Keratinocyte (primary cell): ENCODE measurements at places on chromosomes 11 and 22.

GRCh38 chr11:122277493-122277892 lies 161.5 kb upstream of the BLID start:
- no peak for DNase-seq

DNA sequence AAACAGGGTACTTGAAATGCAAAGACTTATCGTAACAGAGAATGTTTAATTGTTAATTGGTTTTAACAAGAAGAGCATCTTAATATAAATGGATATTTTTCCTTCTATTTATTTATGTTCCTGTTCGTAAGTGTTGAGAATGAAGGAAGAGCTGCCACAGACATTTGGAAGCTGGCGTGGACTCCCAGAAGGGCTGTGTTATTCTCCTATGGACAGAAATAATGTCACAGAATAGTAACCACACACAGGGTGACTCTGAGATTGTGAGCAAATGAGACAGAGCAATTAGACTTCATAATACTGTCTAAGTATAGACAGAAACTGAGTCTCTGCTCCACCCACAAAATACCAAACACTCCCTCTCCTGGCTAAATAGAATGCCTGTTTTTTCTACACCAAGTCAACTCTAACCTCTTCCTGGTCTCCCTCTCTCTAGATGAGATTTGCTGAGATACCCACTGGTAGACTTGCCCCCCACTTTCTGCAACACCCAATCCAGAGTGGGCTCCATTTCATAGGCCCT lies 6.1 kb downstream of the APOL3 start:
- no peak for DNase-seq

GRCh38 chr11:108754901-108755625 lies 90.2 kb downstream of the DDX10 start:
- no peak for DNase-seq

DNA sequence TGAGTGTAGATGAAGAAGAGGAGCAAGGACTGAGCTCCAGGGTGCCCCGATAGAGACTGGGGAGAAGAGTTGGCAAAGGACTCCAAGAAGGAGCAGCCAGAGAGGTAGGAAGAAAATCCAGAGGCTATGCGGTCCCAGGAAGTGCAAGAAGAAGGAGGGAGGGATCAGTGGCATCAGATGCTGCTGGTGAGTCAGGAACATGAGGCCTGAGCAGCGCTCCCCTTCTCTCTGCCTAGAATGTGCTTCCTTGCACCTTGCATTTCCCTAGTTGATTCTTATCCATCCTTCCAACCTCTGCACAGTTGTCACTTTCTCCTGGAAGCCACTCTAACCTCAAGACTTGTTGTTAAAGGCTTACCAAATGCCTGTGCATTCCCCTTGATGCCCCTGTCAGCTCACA lies 21.3 kb downstream of the KCNC1 start:
- DNase-seq = no peak

DNA sequence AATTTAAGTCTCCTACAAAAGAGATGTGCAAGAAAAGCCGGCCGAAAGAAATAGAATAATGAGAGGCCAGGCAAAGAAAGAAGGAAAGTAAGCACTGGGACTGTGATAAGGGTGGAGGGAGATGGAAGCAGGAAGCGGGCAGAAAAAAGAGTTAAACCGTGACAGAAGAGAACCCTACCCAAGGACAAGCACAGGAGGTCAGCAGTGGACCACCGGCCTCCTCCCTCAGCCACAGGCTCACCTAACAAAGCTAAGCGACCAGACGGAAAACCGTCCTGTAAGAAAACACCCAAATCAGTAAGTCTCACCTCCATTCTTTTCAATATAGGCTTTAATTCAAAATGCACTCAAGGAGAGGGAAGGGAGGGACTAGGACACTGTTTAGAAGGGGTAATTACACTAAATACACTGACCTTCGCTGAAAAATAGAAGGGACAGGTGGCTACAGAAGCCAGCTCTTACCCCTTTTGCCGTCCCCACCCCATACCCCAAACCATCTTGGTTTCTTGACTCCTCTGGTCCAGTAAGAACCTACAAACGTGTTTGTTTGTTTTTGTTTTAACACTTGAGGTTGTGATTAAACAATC lies 1.9 kb downstream of the FAM181B start:
- DNase-seq = no peak

- no peak for DNase-seq
Measured at GRCh38 chr11:1112351-1113191, 37.9 kb downstream of the MUC2 start.

GRCh38 chr11:72204886-72205285 lies 11.7 kb upstream of the FOLR2 start:
- no peak for DNase-seq

DNA sequence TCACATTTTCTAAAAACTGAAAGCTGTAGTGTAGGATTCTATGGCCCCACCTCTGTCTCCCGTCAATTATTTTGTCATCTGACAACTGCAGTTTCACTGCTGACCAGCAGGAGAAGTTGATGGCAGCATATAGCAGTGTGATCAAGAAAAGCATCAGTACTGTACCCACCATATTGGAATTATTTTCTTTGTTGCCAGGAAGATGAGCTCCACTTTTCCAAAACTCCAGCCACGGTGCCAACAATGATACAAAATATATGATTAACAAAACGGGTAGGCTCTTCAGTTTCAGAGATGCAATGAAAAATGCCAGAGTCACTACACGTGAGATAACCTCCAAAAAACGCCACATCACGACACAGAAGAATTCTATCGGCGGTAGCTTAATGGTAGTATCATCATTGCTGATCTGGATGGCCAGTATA lies 41.3 kb downstream of the XKR3 start:
- no peak for DNase-seq

- no peak for DNase-seq
Measured at GRCh38 chr11:57377107-57377506, 3.8 kb downstream of the PRG3 start.

DNA sequence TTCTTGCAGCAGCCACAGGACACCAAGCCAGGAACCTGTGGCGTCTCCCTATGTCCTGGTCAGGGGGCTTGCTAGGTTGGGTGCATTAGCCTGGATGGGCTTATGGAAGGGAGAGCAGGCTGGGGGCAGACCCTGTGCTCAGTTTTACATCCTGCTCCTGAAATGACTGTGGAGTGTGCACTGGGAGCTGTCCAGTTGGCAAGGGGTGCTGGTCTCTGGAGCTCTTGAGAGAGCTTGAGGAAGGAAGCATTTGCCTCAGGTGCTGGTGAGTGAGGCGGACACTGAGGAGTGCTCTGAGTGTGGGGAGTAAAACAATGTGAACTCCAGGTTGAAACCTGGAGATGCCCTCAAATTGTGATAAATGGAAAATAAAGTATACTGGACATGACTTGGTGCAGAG lies 3.4 kb downstream of the SCGB1D4 start:
- no peak for DNase-seq

- no peak for DNase-seq
Measured at GRCh38 chr11:414318-414857, 411 bp downstream of the SIGIRR start.

GRCh38 chr11:24093375-24093774 lies 403.5 kb upstream of the LUZP2 start:
- no peak for DNase-seq

- DNase-seq = no peak
Measured at GRCh38 chr22:50530877-50531545, 1.2 kb upstream of the TYMP start.

DNA sequence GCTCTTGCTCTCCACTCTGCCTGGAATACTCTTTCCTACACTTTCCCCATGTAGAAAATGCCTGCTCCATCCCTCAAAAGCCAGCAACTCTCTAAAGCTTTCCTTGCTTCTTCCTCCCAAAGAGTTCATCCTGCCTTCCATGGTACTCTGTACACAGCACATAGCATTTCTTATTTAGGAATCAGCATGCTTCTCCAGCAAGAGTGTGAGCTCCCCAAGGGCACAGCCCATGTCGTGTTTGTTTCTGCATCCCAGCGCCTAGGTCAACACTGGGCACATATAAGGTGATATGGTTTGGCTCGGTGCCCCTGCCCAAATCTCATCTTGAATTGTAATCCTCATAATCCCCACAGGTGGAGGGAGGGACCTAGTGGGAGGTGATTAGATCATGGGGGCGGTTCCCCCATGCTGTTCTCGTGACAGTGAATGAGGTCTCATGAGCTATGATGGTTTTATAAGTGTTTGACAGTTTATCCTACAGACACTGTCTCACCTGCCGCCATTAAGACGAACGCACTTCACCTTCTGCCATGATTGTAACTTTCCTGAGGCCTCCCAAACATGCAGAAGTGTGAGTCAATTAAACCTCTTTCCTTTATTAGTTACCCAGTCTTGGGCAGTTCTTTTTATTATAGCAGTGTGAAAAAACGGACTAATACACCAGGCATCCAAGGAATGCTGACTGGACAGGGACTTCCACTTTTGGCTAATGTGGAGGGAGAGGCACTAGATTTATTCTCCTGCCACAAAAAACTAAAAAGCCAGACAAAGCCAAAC lies 8.2 kb downstream of the VPS37C start:
- DNase-seq = peak; percentile 45

GRCh38 chr11:132772703-132773545 lies 759.4 kb downstream of the OPCML start:
- no peak for DNase-seq

- DNase-seq = no peak
Measured at GRCh38 chr11:22634897-22635629, 9.4 kb upstream of the FANCF start.

- DNase-seq = no peak
Measured at GRCh38 chr11:114622858-114623257, 27.3 kb upstream of the NXPE4 start.

DNA sequence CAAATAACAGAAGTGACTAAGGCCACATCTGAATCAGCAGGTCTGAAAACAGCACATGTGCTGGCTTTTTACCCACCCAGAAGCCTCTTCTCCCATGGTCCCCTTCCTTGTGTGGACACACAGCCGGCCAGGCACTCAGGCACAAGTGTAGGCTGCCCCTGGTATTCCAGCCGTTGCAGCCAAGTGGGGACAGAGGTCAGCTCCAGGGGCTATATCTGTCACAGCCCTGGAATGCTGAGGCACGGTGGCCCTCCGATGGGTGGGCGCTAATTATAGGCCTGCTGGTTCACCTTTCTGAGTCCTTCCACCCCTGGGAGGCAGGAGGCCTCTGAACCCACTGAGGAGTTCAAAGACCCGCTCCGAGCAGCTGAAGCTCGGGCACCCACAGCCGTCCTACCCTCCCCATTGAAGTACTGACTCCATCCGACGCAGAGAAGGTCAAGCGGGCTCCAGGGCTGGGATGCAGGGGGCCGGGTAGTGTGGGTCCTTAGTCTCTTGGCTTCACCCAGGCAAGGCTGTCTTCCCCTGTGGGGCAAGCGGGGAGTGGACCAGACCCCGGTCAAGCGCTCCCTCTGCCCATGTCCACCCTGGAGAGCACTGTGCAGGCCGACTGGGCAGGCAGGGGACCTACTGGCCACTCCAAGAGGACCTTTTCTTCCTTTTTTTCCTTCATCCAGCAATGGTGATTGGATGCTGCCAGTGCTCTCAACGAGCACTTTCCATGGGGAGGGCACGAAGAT lies 14.3 kb downstream of the FGF3 start:
- no peak for DNase-seq

DNA sequence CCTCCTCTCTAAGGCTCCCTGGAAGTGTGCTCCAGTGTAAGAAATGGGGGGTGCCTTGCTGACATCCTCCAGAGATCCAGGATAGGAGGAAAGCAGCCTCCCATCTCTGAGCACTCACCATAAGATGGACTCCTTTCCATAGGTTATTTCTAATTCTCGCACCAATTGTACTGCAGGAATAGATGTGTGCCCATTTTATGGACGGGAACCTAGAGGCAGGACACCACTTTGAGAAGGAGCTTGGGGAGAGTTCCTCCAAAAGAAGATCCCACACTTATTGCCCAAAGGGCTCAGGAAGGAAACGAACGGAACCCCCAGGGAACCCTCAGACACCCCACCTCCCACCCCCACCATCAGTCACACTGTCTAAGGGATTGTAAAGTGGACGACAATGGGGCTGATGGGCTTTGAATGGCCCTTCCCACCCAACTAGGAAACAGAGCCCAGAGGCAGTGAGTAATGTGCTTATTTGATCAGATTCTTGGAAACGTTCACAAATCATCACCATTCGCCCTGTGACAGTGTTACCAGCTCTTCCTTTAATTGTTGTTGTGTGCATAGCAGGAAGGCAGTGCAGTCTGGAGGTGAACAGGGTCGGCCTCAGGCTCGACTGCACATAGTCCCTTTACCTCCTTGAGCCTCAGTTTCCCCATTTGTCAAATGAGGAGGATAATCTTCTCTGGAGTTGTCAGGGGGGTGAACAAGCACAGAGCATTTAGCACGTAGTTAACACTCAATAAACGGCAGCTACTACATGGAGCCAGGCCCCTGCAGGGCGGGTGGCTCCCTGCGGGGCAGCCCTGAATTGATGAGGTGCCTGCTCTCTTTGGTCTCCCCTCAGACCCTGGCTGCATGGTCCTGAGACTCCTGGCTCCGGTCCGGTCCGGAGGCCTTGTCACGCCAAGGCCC lies 8.4 kb upstream of the MN1 start:
- DNase-seq = no peak

- no peak for DNase-seq
Measured at GRCh38 chr22:20577045-20577444, 69.6 kb downstream of the MED15 start.

- DNase-seq = no peak
Measured at GRCh38 chr22:39697790-39698430, 127.4 kb downstream of the CACNA1I start.

GRCh38 chr11:113401718-113402117 lies 14.1 kb downstream of the ANKK1 start:
- DNase-seq = no peak

DNA sequence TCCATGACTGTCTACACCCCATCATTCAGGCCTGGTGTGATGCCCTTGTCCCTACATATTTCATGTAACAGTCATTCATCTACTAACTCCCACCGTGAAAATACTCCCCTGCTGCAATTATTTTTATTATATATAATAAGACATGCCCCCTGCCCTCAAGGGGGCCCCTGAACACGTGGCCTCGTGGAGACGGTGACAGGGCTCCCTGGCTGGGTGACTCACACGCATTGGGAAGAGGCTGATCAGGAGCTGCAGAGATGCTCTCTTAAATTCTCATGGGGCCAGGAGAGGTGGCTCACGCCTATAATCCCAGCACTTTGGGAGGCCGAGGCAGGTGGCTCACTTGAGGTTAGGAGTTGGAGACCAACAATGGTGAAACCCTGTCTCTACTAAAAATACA lies 88.6 kb downstream of the ST3GAL4 start:
- no peak for DNase-seq

- DNase-seq = no peak
Measured at GRCh38 chr22:49198705-49199084, 629.0 kb downstream of the BRD1 start.

DNA sequence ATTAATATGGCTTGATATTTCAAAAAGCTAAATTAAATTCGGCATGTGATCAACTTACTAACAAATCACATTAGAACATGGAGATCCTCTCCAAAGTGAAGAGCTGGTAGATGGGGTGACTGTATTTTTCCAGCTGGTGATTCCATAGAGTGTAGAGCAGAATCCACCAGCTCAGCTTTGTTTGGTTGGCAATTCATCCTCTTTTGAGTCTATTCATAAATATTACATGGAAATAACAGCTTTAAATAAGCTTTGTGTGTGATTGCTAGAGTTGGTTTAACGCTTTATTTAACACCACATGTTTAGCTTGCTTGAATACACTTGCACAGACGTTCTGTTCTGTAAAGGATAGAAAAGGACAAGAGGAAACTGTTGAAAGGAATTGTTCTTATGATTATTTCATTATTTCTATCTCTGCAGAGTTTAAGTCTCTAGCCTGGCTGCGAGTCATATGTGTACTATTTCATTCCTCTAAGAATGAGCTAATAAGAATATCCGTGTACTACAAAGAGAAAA lies 738.3 kb upstream of the KIRREL3 start:
- no peak for DNase-seq

GRCh38 chr11:82896183-82896582 lies 4.0 kb downstream of the PRCP start:
- DNase-seq = no peak
